ENCODE measurements at places on chromosomes 3 and 15. TPM values are rescaled to one million over a fixed set of nuclear protein-coding genes. Genes with fewer than 3 reads are reported as not detected.

P2RY14 gene
- not detected for total RNA-seq

SEMA5B gene
- not detected for total RNA-seq

ALDH1A2 gene
- 2.3 TPM for total RNA-seq

CYP1A2 gene
- total RNA-seq, result not detected

CISH gene
- total RNA-seq, result 0.73 TPM

IGSF10 gene
- total RNA-seq, result 1.3 TPM

NGLY1 gene
- total RNA-seq, result 28.6 TPM

AHSG gene
- total RNA-seq, result not detected

ZCWPW2 gene
- total RNA-seq, result 1.3 TPM

ITIH4 gene
- 3.3 TPM for total RNA-seq

CLDN16 gene
- not detected for total RNA-seq

KCNAB1 gene
- total RNA-seq, result 2.8 TPM

PLAAT1 gene
- total RNA-seq, result not detected

CFAP161 gene
- total RNA-seq, result 0.66 TPM

GPR171 gene
- not detected for total RNA-seq

CHCHD6 gene
- total RNA-seq, result 12.6 TPM

ADIPOQ gene
- under 0.01 TPM for total RNA-seq

SLC22A14 gene
- total RNA-seq, result 0.15 TPM

INKA1 gene
- 10.5 TPM for total RNA-seq

Measured in smooth muscle cell of trachea (primary cell).